Stimulated activated CD4-positive, alpha-beta T cell treated with anti-CD3 and anti-CD28 coated beads, Interleukin-15, amount 100 ng/mL, for 1 hour (primary cell): ENCODE measurements at places on chromosomes 1 and 21.

- no peak for DNase-seq
Measured at GRCh38 chr1:20603504-20604464, 14.9 kb downstream of the CDA start.

GRCh38 chr1:164682570-164682969 is 123.6 kb downstream of the PBX1 start:
- no peak for DNase-seq

GRCh38 chr1:114473796-114474195 is 37.2 kb downstream of the TRIM33 start:
- DNase-seq: no peak

DNA sequence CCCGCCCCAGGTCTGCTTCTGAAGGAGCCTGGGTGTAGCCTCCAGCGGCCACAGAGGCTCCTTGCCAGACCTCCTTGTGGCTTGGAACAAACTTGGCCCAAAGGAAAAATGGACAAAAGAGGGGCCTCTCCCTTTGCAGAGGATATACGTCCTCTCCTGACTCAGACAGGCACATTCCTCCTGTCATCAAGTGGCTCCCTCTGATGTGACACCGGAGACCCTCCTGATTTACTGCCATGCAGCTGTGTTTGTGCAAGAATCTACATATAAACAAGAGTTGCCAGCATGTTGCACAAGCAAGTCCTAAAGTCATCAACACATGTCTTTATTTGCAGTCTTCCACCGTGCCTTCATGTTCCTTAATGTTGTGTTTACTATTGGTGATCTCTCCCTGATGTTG is 54.1 kb upstream of the F3 start:
- DNase-seq: no peak

- DNase-seq: no peak
Measured at GRCh38 chr1:28282426-28283407, 23.4 kb downstream of the SESN2 start.

DNA sequence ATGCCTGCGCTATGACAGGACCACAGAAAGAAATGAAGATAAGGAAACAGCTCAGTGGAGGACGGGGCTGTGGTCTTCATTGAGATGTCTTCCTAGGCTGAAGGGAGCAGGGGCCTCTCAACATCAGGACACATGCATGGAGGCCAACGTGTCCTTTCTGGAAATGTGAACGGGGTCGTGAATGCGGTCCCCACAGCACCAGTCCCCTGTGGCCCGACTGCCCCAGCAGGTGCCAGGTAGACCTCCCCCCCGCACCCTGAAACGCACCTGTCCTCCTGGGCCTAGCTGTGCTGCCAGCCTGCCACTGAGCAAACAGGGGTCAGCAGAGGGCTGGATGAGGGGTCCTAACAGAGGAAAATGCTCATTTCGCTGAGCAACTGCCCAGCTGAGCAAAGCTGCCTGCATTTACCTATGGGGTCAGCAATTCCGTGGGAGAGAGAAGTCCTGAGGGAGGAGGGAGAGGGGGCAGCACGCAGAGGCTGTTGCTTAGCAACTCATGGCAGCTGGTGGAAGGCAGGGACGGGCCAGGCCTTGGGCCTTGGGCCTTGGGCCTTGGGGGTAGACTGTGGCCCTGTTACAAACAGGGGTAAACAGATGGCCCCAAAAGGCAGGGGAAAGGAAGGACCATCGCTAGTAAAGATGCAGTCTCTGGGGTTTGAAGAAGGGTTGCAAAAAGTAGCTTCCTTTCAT is 77.4 kb downstream of the NPHP4 start:
- DNase-seq: no peak

GRCh38 chr21:38267991-38268863 is 11.4 kb downstream of the KCNJ15 start:
- no peak for DNase-seq

- no peak for DNase-seq
Measured at GRCh38 chr1:119981986-119982815, 85.9 kb upstream of the ADAM30 start.

DNA sequence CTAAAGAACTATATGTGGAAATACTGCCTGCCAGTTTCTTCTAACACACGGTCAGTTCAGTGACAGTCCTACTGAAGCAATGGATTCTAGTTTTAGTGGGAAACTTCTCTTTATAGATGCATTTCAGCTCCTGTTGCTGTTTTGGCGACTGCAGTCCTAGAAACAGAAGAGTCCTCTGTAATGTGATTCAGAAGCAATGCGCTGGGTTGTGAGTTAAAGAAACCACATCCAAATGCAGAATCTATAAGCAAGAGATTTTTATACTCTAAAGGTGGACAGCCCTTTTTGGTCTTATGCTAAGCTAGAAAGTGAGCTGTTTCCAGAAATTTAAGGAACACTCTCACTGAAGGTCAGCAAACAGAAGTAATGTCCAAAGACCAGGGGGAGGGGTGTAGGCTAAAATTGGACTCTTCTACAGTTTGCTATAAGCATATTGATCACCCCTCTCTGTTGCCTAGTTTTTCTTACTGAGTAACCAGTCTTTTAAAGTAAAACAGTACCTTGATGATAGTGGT is 30.8 kb downstream of the DUSP10 start:
- DNase-seq: no peak

- no peak for DNase-seq
Measured at GRCh38 chr1:157782931-157783330, 6.0 kb upstream of the FCRL2 start.

- DNase-seq: no peak
Measured at GRCh38 chr21:38802050-38803026, 3.4 kb upstream of the ETS2 start.

DNA sequence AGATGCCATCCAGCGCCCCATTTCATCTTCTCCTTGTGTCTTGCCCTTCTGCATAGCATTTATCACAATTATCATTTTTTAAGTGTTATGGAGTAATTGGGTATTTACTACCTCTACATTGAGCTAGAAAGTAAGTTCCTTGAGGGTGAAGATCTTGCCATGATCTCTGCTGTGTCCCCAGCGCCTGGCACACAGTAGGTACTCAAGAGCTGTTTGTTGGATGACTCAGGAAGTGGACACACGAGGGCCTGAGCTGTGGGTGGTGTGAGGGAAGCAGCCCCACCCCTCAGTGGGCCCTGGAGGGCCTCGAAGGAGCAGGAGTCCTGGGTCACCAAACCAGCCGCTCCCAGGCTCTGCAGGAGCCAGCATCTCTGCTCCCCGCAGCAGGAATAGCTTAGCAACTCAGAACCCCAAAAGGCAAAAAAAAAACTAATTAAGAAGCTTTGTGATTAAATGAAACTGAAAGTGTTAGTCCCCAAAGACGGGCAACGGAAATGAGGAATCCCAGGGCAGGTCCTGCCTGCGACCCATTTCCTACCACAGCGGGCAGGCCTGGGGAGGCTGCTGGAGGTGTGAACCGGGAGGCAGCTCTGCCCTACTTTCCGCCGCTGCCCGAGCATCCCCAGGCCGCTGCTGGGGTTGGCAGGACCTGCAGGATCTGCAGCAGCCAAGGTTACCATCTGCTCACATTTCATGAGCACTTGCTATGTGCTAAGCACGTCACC is 87.7 kb downstream of the LACTBL1 start:
- no peak for DNase-seq
